Fibroblast of lung (primary cell): ENCODE measurements at places on chromosomes 5 and 9. TPM values are rescaled to one million over a fixed set of nuclear protein-coding genes. Genes with fewer than 3 reads are reported as not detected.

DNA sequence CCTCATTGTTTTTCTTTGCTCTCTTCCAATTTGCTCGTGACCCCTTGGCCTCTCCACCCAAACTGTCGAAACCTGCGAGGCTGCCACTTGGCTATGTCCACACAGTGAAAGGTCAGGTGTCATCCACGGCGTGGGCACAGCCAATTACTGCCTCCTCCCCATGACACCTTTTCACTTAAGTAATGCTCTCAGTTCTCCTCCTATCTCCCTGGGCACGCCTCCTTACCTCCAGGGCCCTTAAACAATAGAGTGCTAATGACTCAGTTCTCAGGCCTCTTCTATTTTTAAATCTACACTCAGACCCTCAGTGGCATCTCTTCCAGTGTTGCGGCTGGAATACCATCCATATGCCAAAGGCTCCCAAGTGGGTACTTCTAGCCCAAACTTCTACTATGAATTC is 256.8 kb downstream of the ROR2 start:
- no peaks in the 10 kb centered on the region for H3K36me3 ChIP-seq
- no peak for DNase-seq
- no peak overlapping the region for H3K4me3 ChIP-seq
- no peaks in the 10 kb centered on the region for H3K27me3 ChIP-seq
- H3K27ac ChIP-seq = no peak overlapping the region

Gene WDR38
- not detected in 2 replicates for total RNA-seq

GRCh38 chr9:121721058-121721350 is 69.6 kb downstream of the DAB2IP start:
- no peak for DNase-seq
- H3K4me1 ChIP-seq = peaks cover 28% of the 10 kb centered on the region
- no peak overlapping the region for H3K4me3 ChIP-seq
- no peaks in the 10 kb centered on the region for H3K27me3 ChIP-seq
- no peaks in the 10 kb centered on the region for H3K36me3 ChIP-seq

- H3K36me3 ChIP-seq = no peaks in the 10 kb centered on the region
- no peaks in the 10 kb centered on the region for H3K27me3 ChIP-seq
These were observed 5.1 kb upstream of the TESK1 start for GRCh38 chr9:35599763-35600604.

DNA sequence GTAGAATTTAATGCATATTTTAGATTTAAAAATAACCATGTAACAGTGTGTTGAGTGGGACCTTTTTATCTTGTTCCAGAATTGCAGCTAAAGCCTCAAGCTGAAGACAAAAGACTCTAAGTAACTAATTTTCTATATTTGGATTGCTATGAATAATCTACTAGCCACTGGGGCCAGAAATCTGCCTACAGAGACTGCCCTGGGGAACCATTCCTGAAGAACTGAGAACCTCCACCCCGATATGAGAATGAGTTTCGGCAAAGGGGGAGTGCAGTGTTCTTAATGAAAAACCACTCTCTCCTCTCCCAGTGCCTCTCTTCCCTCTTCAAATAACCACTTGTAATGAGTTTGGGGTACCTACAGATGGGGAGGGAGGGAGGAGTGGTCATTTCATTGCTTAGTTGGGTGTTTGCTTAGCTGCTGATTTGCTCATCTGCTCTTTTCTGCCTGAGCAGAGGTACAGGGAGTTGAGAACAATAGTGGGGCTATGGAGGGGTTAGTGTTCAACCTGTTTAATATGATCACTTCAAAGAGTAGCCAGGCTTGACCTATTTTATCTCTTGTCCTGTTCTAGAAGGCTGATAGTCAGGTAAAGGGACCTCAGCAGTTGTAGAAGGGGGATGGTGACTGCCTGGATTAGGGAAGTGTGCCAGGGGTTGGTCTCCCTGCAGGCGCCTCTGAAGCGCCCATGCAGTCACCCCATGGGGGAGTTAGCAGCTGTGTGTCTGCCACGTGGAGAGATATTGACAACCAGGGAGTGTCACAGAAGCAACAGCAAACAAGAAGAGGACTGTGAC is 47.7 kb downstream of the ATG10 start:
- DNase-seq = no peak
- no peaks in the 10 kb centered on the region for H3K27me3 ChIP-seq
- no peaks in the 10 kb centered on the region for H3K36me3 ChIP-seq
- H3K27ac ChIP-seq = no peak overlapping the region

DNA sequence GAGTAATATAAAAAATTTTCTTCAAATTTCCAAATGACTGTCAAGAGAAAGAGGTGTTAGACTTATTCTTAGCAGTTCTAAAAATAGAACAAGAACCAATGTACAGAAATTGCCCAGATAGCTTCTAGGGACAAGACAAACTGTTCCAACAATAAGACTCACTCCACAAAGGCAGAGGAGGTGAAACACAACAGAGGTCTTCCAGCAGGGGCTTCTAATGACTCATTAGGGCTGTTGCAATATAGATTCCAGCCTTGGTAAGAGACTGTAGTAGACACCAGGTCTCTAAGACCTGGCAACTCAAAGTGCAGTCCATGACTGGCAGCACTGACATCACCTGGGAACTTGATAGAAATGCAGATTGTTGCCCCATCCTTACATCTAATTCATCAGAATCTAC is 134.6 kb upstream of the VLDLR start:
- H3K4me1 ChIP-seq = no peaks in the 10 kb centered on the region
- H3K4me3 ChIP-seq = no peak overlapping the region
- no peaks in the 10 kb centered on the region for H3K36me3 ChIP-seq
- peak; percentile 8 for DNase-seq
- H3K27ac ChIP-seq = no peak overlapping the region
- H3K27me3 ChIP-seq = no peaks in the 10 kb centered on the region

DNA sequence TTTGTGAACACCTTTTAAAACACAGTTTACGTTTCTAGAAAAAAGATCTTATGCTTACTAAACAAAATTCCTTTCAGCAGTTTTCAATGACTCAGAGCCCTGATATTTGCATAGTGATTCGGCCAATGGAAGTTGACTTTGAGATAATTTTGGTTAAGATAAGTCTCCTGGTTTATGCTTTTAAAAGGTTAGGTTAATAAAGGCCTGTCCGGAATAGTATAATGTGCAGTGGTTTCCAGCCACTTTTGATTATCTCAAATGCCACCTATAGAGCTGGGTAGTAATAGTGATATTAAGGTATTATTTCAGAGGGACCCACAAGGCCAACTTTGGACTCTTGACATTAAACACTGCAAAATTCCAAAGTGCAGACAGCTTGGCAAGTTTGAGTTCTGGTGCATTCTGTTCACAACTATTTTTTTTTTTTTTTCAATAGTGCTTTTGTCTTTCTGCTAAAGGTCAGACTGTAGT is 86.1 kb downstream of the F2RL2 start:
- H3K4me3 ChIP-seq = no peak overlapping the region
- H3K4me1 ChIP-seq = no peaks in the 10 kb centered on the region
- no peak for DNase-seq
- no peaks in the 10 kb centered on the region for H3K27me3 ChIP-seq

DNA sequence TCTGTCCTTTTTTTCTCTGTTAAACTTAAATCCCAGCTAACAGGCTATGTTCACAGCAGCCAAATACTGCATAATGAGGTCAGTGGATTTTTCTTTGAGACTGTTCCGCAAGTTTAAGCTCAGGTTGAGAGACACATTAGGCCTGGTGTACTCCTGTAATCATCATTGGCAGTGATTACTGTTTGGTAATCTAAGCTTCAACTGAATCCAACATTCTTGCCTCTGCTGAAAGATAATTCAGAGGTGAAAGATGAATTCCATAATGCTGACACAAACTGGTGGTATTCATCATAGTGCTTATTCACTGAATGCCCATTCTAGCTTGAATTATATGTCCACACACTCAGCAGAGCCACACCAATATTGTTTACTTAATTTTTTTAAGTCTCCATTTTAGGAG is 108.5 kb downstream of the NFIB start:
- peaks cover 9% of the 10 kb centered on the region for H3K4me1 ChIP-seq
- H3K36me3 ChIP-seq = no peaks in the 10 kb centered on the region
- DNase-seq = peak; percentile 98
- peak overlapping the region; percentile 18 for H3K27ac ChIP-seq
- H3K4me3 ChIP-seq = no peak overlapping the region
- H3K27me3 ChIP-seq = no peaks in the 10 kb centered on the region

Gene TMEM203
- 36.2 and 36.3 TPM in 2 replicates for total RNA-seq

Gene SNCAIP
- total RNA-seq = 4.1 and 5.1 TPM in 2 replicates

DNA sequence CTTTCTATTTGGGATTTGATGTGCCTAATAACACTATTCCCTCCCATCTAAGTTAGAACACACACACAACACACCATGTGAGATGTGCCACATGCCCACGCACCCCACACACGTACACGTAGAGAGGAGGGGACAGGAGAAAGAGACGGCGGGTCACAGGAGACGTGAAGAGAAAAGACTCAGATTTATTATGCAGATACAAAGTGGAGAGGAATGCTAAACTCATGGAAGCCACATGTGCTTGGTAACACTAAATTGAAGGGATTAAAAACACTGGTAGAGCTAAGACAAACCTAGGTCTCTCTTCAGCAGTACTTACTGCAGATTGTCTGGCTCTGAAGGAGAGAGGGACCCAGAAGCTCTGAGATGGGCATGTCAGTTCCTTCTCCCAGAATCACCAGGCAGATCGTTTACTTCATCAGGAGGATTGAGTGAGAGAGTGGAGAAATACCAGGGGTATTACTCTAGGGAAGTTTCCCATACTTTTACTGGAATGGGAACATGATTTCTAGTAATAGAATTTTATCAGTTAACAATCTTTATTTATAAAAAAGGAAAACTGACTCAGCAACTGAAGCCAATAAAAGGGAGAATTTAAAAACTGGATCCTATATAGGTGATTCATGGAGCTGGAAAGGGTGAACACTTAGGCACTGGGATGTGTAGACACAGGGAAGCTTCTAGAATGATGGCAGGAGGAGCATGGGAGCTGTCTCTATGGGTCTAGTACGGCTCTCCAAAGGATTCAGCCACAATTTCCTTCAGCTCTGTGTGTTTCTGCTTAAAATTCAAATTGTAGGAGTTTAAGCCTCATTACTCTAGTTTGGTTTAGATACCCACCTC is 139.4 kb downstream of the MACIR start:
- H3K27ac ChIP-seq = no peak overlapping the region
- no peaks in the 10 kb centered on the region for H3K4me1 ChIP-seq
- H3K36me3 ChIP-seq = no peaks in the 10 kb centered on the region
- no peaks in the 10 kb centered on the region for H3K27me3 ChIP-seq
- no peak for DNase-seq

DNA sequence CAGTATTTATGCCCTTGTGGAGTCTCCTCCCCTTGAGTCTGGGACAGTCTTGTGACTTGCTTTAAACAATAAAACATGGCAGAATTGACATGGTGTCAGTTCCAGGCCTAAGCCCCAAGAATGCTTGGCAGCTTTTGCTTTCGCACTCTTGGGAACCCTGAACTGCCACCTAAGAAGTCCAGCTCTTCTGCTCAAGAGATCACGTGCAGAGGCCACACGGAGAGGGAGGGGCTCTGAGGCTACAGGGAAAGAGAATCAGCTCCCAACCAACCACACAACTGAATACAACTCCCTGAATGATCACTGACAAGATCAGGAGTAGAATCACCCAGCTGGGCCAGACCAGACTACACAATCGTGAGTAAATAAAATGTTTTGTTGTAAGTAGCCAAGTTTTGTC is 97.6 kb downstream of the MED27 start:
- no peak overlapping the region for H3K4me3 ChIP-seq
- no peak for DNase-seq
- H3K27me3 ChIP-seq = no peaks in the 10 kb centered on the region
- peaks cover 6% of the 10 kb centered on the region for H3K4me1 ChIP-seq

GRCh38 chr9:25703701-25704357 is 25.6 kb upstream of the TUSC1 start:
- no peaks in the 10 kb centered on the region for H3K36me3 ChIP-seq
- H3K27me3 ChIP-seq = no peaks in the 10 kb centered on the region
- no peaks in the 10 kb centered on the region for H3K4me1 ChIP-seq
- peak; percentile 43 for DNase-seq

DNA sequence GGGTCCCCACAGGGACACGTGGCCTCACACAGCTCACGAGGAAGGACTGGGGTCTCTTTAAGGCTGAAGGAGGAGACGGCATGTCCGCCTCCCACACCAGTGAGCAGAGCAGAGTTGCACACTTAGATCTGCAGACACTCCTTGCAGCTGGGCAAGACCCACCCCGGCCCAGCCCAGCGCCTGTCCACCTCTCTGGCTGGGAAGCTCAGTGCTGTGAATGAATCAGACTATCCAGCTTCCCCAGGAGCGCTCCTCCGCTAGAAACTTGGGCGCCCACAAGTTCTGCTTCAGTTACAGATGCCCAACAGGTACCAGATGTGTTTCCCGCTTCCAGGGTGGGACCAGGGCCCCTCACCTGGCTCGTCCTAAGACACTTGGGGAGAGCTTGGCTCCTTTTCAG is 78.9 kb downstream of the NSUN2 start:
- no peaks in the 10 kb centered on the region for H3K36me3 ChIP-seq
- no peak overlapping the region for H3K4me3 ChIP-seq
- DNase-seq = no peak
- no peaks in the 10 kb centered on the region for H3K27me3 ChIP-seq
- no peak overlapping the region for H3K27ac ChIP-seq

DNA sequence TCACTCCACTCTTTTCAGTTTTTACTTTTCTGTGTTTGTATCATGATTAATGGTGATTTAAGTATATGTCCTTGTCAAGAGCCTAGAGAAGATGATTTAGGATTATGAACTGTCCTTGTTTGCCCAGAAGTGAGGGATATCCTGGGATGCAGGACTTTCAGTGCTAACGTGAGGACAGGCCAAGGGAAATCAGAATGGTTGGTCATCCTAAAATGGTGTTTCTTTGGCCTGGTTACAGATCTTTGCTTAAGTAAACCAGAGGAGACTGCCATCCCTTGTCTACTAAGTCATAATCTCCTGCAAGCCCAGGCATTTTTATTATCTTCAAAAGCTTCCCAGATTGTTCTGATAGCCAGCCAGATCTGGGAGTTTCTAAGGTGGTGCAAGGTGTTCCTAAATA is 22.3 kb upstream of the DPYSL3 start:
- no peaks in the 10 kb centered on the region for H3K36me3 ChIP-seq
- H3K27me3 ChIP-seq = no peaks in the 10 kb centered on the region
- DNase-seq = no peak
- H3K27ac ChIP-seq = no peak overlapping the region
- H3K4me1 ChIP-seq = peaks cover 6% of the 10 kb centered on the region

Gene MAST4
- 10.5 and 15.2 TPM in 2 replicates for total RNA-seq

DNA sequence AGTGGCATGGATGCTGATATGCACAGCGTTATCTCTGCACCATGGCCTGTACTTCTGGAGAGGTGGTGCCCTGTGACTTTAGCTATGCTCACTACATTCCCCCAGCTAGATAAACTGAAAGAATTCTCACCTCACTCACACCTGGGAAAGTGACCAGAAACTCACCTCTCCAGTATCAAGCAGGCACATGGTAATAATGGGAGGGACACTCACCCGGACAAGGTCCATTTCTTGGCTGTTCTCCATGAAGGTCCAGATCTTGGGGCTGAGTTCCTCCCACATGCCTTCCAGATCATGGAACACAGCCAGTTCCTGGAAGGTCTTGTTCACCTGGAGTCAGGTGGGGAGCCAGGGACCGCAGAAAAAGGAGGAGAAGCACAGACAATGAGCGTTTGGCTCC is 72.8 kb downstream of the NIPSNAP3B start:
- H3K4me1 ChIP-seq = no peaks in the 10 kb centered on the region
- peaks cover 19% of the 10 kb centered on the region for H3K36me3 ChIP-seq
- DNase-seq = no peak
- H3K27me3 ChIP-seq = no peaks in the 10 kb centered on the region
- no peak overlapping the region for H3K27ac ChIP-seq
- no peak overlapping the region for H3K4me3 ChIP-seq
